Caudate nucleus (tissue), 63 donors: ENCODE measurements at places on chromosomes 5 and 9.

- no peak for DNase-seq
Measured at GRCh38 chr5:37197340-37198050, 51.7 kb downstream of the CPLANE1 start.

- no peak for DNase-seq
Measured at GRCh38 chr9:16992138-16992537, 121.7 kb upstream of the BNC2 start.

DNA sequence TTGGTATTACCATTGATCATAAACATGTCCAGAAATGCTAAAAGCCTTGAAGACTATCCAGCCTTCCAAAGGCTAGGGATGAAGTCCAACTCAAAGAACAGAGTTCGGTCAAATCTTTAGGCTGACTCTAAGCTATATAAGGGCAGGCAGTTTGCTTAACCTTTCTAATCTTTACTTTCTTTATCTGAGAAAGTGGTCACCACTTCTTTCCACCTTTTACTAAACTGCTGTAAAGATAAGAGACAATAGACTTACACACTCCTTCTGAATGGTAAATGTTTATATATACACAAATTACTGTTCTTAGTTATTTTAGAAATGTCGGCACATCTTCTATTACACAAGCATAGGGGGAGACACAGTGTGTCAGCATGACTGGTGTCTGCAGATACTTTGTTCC lies 100.4 kb downstream of the NREP start:
- DNase-seq: no peak

DNA sequence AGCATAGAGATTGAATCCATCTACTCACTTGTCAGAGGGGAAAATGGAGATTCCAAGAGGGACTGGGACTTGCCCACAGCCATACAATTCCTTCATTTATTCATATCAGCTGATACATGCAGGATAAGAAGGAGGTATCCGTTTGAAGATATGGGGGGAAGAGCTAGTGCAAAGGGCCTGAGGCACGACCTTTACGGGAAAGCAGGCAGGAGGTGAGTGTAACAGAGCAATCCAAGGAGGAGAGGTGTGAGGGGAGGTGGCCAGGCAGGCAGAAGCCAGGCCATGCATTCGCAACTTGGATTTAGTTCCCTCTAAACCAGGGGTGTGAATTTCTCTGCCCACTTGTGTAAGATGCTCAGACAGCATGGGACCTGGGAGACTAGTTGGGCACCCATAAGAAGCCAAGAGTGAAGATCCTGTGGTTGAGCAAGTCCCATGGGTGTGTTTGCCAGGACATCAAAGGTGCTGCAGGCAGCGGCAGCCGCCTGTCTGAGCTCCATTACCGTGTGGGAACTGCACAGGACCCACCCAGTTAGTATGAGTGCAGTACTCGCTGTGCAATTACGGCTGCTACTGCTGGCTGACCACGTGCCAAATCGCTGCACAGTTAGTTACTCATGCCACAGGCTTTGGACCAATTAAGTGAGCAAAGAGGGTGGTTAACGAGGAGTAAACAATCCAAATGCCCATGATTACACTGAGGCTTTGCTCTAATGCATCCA lies 31.4 kb upstream of the FAT2 start:
- no peak for DNase-seq

DNA sequence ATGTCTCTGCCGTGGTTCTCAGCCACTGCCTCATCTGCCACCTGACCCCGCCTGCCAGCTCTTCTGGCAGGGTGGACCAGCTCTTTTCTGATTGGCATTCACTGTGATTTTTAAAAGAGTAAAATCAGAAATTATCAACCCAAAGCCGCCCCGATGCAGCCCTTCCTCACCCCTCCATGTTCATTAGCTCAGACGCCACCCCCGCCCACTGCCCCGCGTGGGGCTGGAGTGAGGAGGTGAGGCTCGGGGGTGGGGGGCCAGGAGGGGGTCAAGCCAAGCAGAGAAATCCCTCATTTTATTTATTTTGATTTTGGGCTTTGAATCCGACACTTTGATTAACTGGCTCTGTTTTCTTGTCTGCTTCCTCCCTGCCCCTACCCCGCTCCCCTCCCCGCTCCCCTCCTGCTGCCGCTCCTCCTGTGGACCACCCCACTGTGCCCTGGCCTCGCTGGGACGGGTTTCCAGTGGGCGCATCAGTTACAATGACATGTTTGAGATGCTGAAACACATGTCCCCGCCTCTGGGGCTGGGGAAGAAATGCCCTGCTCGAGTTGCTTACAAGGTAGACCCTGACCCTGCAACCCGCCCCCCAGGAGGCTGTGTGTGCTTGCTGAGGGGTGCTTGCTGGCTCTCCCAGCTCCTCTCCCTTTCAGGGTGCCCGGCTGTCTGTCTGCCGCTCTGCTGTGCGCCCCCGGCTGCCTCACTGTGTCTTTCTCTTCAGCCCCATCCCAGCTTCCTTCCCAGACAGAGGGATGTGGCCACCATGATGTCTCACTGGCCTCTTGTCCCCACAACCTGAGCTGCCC lies 224.9 kb downstream of the CACNA1B start:
- DNase-seq: no peak

- DNase-seq: no peak
Measured at GRCh38 chr9:130329061-130329460, 63.5 kb downstream of the HMCN2 start.

GRCh38 chr5:16736158-16736995 lies 119.6 kb upstream of the RETREG1 start:
- no peak for DNase-seq

DNA sequence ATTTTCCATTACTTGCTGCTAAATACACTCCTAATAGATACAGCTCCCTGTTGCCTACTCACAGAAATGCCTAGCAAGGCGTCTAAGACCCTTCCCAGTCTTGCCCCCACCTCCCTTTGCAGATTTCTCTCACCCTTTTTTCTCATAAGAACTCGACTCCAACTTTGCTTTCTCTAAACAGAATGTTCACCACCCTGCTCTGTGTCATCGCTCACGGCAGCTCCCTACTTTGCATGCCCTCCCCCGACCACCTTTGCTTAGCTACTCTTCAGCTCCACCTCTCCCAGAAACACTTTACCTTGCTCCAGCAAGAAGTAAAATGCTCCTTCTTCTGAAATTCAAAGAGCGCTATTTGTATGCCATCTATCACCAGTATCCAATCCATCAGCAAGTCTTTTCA lies 15.2 kb upstream of the PPP1R2B start:
- no peak for DNase-seq

- DNase-seq: no peak
Measured at GRCh38 chr5:148808864-148809642, 17.4 kb upstream of the ADRB2 start.

DNA sequence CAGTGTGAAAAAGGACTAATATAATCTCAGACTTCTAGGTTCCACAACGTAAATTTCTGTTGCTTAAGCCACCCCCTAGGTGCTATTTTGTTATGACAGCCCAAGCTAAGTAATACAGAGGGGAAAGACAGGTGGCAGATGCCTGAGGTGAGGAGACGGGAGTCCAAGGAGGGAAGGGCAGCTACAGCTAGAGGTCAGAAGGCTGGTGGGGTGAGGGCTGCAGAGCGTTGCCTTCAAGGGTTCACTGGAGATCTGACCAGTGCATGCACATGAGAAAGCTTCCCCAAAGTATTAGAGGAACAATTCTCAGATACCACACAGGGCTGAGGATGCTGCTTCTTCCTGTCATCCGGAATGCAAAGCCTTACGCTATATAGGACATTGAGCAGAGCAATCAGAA lies 104.7 kb upstream of the IRX4 start:
- no peak for DNase-seq

- DNase-seq: no peak
Measured at GRCh38 chr9:122846371-122846940, 18.1 kb upstream of the PDCL start.

- DNase-seq: no peak
Measured at GRCh38 chr5:91219091-91219802, 163.9 kb downstream of the ARRDC3 start.

GRCh38 chr9:99066571-99066970 lies 38.3 kb upstream of the TGFBR1 start:
- no peak for DNase-seq

GRCh38 chr9:70259512-70259802 lies 679 bp downstream of the SMC5 start:
- no peak for DNase-seq

- no peak for DNase-seq
Measured at GRCh38 chr5:88867638-88868037, 15.3 kb downstream of the MEF2C start.

DNA sequence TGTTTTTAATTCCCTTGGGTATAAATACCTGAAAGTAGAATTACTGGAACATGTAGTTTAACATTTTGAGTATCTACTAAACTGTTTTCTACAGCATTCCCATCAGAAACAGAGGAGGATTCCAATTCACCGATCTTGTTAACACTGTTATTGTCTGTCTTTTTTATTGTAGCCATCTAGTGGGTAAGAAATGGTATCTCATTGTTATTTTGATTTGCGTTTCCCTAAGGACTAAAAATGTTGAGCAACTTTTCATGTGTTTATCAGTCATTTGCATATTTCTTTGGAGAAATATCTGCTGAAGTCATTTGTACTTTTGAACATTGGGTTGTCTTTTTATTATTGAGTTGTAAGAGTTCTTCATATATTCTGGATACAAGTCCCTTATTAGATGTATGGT lies 135.2 kb upstream of the NFIL3 start:
- DNase-seq: no peak

DNA sequence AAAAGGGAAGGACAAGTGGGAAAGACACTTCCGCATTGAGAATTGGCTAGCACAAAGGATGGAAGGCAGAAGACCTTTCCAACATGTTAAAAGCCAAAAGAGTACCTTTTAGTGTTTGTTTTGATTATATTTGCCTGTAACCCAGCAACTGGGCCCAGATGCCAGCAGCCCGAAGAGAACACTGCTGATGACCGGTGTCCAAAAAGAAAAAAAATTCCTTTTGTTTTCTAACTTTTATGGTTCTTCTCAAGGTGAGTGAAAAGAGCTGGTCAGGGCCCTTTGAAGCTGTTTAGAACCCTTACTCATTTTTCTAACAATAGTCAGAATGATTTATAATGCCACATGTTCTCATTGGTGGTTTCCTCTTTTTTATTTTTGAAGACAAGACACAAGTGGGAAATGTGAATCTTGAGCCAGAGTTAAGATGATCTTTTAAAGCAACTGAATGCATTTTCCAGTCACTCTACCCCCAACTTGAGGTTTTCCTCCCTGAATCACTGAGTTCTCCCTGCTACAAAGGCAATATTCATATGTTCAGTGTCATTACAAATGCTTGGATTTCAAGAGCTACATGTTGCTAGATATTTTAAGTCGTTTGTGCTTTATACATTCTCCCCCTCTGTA lies 32.3 kb upstream of the ZNF462 start:
- DNase-seq: no peak

DNA sequence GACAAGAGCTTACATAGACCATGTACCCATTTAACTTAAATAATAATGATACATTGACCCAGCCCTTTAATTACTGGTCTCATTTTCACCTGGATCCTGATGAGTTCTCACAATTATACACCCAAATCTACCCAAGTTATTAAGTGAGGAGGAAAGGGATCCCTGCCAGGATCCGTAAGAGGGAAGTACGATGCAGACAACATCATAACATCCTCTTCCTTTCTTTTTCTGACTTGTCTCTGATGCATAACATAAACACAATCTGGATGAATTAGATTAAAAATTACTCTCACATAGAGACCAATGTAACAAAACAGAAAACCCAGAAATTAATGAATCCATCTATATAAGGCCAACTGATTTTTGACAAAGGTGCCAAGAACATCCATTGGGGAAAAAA lies 17.0 kb downstream of the MARCHF3 start:
- no peak for DNase-seq

GRCh38 chr5:103347716-103348423 lies 89.3 kb downstream of the MACIR start:
- no peak for DNase-seq

DNA sequence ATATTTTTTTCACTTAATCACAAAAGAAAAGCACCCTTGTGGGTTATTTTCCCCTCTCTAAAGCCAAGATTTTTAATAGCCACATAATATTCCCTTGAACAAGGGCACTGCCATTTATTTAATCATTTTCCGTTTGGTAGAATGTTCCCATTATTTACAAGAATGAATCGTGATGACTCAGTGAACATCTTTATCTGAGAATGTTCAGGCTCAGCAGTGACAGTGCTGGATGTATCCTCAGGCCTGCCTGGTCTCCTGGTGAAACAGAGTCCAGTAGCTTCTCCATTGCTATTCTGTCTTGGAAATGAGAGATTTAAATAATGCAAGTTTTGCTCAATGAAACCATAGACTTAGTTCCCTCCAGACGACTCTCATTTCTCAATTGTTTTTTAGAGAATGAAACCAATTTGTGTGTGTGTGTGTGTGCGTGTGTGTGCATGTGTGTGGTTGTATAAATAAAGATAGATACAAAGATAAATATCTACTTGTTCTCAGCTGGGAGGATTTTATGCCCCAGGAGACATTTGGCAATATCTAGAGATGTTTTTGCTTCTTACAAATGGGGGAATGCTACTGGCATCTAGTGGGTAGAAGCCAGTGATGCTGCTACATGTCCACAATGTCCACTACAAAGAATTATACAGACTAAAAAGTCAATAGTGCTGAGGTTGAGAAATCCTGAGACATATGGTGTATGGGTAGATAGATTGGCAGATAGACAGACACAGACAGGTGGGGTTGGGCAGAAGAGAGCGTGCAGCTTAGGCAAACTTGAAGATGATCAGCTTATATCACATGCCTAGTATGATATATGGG lies 55.0 kb downstream of the PAPPA start:
- DNase-seq: no peak

DNA sequence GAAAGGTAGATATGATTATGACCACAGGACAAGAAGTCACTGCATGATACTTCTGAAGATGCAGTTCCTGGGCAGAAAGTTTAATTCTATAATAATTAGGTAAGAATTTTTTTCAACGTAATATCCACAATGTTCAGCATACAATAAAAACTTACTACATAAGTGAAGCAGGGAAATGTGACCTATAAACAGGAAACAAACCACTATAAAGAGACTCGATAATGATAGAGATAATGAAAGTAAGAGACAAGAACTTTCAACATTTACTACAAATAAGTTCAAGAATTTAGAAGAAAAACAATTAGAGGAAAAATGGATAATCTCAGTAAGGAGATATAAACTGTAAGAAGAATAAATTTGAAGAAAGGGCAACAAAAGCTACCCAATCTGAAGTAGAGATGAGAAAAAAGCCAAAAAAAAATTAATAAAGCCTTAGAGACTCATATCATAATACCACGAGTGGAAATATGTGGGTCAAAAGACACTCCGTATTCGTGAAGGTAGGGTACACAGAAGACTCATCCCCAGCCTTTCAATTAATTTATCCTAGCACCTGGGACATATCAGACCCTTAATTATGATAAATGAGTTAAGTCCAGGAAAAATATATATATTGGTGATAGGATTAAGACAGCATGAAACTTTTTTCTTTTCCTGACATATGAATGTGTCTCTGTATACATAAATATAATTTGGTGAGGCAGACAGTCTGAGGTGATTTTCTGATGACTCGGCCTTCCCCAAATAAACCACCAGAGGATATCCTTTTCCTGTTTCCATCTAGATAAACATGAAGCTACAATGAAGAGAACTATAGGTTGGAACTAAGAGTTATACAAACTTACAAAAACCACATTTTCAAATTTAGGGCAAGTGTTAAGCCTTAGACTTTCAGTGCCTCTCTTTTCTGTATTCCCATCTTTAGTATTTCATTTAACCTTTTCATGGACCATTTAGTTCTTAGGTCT lies 120.4 kb downstream of the RAPGEF6 start:
- DNase-seq: no peak
